ENCODE measurements at places on chromosomes 12 and 14. TPM values are rescaled to one million over a fixed set of nuclear protein-coding genes. Genes with fewer than 3 reads are reported as not detected.

Gene HNF1A
- total RNA-seq, result 3.9 TPM

Gene EIF2S3B
- 0.29 TPM for total RNA-seq

Gene NOVA1
- 3.8 TPM for total RNA-seq

Gene INSM2
- 0.05 TPM for total RNA-seq

Gene REP15
- total RNA-seq, result 0.52 TPM

Gene IQSEC3
- not detected for total RNA-seq

Gene KRT6C
- total RNA-seq, result not detected

Gene EXOC3L4
- 0.82 TPM for total RNA-seq

Gene WDR89
- 9.6 TPM for total RNA-seq

Gene ZNF641
- 5.7 TPM for total RNA-seq

Gene MIP
- not detected for total RNA-seq

Gene PLBD1
- total RNA-seq, result 6.3 TPM

Gene PCK2
- total RNA-seq, result 19.7 TPM

Gene GRIN2B
- total RNA-seq, result 2.8 TPM

Measured in A549 treated with GW870086 at 1 μM for 4 hours (cell line).